ENCODE measurements at places on chromosomes 7 and 10.

DNA sequence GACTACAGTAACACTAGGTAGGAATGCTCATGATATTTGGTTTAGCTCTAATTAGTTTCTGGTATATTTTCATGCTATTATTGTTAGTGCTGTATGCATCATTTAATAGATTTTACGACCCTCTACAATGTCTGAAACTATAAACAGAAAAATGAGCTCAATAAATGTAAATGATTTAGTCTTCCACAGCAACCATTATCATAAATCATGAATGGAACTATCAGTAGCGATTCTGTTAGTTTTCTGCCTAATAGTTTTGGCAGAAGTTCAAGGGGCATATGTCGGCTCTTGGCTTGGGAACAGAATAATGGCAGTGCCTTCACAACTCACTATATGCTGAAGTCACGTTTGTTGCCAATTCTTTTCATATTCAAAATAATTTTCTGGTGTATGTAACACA is 494.8 kb downstream of the PARD3 start:
- no peak for DNase-seq

GRCh38 chr10:62133618-62134017 is 135.0 kb downstream of the RTKN2 start:
- DNase-seq = no peak

- DNase-seq = no peak
Measured at GRCh38 chr7:24573554-24574338, 494 bp downstream of the PALS2 start.

DNA sequence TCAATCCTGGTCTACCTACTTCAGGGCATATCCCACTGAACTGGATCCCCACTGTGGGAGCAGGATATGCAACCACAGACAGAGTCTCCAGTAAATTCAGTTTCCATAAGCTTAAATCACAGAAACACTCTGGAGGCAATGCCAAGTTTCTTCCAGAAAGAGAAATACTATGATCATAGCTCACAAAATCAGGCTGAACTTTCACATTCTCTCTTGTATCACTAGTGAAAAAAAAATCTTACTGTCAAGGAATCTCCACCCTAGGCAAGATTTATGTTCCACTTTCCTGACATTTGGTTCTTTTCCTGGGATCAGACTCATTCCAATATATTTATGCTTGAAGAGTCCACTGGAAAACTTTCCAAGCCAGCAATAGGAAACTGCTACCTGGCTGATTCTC is 749.0 kb downstream of the SUGCT start:
- no peak for DNase-seq

- DNase-seq = no peak
Measured at GRCh38 chr7:117836-118614, 74.3 kb upstream of the FAM20C start.
